Fibroblast of mammary gland (primary cell): ENCODE measurements at places on chromosomes 7 and 10.

- DNase-seq, result no peak
Observed at GRCh38 chr10:58451193-58451889, 61.3 kb upstream of the BICC1 start.

GRCh38 chr7:45984386-45985295 is 63.6 kb upstream of the IGFBP3 start:
- no peak for DNase-seq

DNA sequence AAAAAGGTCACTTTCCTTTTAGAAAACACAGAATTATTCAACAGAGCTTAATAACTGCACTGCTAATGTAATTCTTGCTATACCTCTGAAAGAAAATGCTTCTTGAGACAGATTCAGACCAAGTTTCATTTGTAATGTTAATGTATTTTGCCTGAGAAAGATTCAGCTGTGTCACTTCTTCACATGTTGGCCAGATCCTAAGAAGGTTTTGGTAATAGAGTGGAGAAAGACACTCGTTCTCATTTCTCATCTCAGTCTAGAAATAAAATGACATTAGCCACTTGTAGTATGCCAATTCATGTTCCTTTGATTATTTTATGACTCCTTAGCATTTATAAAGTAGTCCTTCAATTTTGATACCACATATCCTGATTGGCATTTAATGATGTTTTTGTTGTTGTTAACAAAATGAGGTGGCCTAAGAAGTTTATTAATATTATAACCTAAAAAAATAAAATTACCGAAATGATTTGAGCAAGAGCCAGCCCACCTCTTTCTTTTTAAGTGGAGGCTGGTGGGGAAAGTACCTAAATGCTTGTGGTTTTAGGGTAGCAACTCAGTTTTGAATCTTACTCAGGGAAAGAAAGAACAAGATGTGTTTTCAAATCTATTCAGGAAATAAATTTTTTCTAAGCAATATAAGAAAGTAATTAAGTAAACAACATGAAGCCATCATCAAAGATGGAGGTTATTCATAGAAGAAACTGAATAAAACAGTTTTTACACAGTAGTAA is 16.4 kb upstream of the ELAPOR2 start:
- DNase-seq, result no peak

GRCh38 chr7:108848486-108848885 is 278.8 kb downstream of the DNAJB9 start:
- no peak for DNase-seq

DNA sequence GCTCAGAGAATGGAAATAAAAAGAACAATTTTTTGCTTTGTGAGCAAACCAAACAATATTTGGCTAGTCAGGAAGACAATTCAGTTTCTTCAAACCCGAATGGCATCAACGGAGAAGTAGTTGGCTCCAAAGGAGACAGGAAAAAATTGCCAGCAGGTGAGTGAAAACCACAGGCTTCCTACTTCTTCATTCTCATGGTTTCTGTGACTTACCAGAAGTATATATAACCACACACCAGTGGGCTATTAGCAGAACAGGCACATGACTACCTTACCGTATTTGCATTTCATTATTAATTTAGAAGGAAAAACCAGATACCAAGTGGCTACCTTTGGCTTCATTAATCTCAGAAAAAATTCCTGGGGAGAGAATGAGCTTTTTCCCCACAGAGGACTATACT is 8.8 kb downstream of the TDRD1 start:
- no peak for DNase-seq

DNA sequence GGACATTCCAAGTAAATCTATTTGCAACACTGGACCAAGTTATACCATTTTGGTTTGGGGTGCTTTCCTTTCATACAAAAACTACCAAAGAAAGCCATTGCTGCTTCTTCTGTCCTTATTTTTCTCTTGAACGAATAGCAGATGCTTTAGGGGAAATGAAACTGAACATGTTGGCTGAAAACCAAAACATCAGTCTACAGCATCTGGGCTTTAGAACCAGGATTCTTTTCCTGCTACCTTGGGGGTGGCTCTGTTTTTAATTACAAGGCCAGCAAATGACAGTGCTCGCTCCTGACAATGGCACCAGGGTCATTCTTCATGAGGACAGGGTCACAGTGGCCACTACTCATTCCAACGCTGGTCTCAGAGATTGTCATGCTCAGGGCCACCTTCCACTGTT is 80.3 kb downstream of the WDR11 start:
- DNase-seq, result no peak

DNA sequence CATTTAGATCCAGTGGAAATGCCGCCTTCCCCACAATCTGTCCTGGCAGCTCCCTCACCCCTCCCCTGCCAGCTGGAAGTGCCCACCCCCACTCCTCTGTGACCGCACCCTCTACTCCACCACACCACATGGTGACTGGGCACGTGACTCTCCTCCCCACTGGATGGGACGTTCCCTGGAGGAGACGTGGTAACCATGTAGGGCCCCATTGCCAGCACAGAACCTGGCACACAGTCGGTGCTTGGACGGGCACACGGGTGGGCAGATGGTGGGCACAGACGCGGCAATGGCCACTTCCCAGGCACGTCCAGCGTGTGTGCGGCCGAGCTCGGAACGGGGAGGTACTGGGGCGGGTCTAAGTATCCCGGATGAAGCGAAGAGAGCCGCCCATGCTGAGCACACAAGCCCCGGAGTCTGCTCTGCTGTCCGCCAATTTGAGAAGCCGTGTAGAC is 245.6 kb downstream of the MAD1L1 start:
- no peak for DNase-seq

DNA sequence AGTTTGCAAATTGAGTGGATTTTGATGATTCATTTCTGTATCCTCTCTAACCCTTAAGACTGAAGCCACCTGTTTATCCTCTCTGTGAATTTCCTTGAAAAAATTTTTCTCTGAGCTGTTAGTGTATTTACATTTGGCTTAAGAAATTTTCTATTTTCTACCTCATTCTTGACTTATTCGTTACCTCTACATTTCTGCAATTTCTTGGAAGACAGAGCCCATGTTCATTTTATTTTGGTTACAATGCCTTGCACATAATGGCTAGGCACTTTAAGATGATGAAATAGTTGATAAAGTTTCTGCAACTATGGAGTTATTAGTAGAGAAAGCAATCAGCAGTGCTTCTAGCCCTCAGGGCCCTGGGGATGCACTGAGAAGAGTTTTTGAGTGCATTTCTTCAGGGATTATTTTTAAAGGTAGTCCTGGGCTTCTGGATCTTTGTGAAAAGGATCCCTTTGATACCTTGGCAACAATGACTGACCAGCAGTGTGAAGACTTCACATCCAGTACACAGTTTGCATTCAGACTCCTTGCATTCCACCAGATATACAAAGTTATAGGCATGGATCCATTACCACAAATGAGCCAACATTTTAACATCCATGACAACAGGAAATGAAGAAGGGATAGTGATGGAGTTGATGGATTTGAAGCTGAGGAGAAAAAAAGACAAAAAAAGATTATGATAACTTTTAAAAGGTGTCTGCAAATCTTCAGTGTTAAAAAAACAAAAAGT is 68.2 kb downstream of the CH25H start:
- DNase-seq, result no peak

- no peak for DNase-seq
Observed at GRCh38 chr10:110867807-110868465, 3.8 kb upstream of the PDCD4 start.

GRCh38 chr10:133008196-133008595 is 65.8 kb upstream of the CFAP46 start:
- DNase-seq, result no peak

DNA sequence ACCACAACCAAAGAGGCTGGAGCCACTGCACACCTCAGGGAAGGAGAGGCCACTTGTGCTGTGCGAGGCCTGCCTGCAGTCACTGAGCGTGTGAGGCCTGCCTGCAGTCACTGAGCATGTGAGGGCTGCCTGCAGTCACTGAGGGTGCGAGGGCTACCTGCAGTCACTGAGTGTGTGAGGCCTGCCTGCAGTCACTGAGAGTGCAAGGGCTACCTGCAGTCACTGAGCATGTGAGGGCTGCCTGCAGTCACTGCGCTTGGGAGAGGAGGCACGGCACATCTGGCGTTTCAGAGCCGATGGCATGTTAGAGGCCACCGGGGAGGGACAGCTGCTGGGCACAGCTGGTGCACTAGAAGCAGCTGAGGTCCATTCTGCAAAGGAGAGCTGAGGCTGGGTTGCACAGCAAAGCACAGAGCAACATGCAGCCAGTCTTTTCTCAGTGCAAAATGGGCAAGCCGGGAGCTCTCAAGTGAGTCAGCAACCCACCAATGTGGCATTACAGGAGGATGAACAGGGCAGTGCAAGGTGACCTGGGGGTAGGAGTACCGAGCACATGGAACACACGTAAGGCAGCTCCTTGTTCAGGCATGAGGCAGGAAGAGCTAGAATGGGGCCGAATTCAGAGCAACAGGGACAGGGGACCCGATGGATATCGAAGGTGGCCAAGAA is 540.1 kb downstream of the PTPRN2 start:
- DNase-seq, result no peak

- DNase-seq, result no peak
Observed at GRCh38 chr10:51691135-51691534, 8.3 kb downstream of the CSTF2T start.

DNA sequence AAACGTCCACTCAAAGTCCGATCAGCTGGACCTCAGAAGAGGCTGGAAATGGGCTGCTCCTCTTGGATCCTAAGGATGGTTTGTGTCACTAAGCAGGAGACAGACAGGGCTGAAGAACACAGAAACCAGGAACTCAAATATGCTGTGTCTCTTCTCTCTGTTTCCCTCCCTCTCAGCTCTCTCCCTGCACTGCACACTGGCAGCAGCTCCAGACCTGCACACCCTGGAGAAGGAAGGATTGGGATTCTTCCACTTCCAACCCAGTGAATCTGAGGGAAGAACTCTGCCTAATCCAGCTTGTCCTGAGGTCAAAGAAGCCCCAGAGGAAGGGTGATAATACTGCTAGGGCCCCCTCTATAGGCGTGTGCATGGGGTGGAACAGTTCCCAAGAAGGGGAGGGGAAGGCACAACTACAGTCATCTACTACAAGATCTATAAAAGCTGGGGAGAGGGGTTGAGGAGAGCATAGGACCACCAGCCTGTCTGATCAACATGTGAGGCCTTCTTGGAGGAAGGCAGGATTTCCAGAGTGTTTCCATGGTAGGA is 22.7 kb upstream of the ZCCHC24 start:
- no peak for DNase-seq

GRCh38 chr7:100806276-100806675 is 21.0 kb downstream of the EPHB4 start:
- no peak for DNase-seq

DNA sequence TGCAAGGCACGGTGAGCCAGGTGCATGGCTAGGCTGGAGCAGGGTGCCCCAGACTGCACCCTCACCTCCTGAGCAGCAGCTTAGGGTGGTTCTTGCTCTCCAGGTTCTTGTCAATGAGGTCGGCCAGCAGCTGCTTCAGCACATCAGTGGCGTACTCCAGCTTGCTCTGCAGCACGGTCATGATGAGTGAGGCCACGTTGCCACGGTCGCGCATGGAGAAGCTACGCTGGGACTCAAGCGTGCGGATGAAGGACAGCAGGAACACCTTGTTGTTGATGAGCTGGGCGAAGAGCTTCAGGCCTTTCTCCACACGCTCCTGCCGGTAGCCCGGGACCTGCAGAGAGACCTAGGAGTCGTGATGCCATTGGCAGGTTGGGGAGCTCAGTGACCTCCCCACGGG is 408.0 kb downstream of the PLXNA4 start:
- no peak for DNase-seq

GRCh38 chr7:108293149-108293612 is 163.0 kb upstream of the LAMB4 start:
- DNase-seq, result peak; percentile 34

- DNase-seq, result no peak
Observed at GRCh38 chr7:148266795-148267194, 323.8 kb upstream of the C7orf33 start.

- no peak for DNase-seq
Observed at GRCh38 chr7:151845412-151846205, 31.3 kb downstream of the PRKAG2 start.

GRCh38 chr10:12534824-12535223 is 185.5 kb downstream of the CAMK1D start:
- no peak for DNase-seq

- no peak for DNase-seq
Observed at GRCh38 chr7:114670676-114671075, 251.2 kb upstream of the MDFIC start.

DNA sequence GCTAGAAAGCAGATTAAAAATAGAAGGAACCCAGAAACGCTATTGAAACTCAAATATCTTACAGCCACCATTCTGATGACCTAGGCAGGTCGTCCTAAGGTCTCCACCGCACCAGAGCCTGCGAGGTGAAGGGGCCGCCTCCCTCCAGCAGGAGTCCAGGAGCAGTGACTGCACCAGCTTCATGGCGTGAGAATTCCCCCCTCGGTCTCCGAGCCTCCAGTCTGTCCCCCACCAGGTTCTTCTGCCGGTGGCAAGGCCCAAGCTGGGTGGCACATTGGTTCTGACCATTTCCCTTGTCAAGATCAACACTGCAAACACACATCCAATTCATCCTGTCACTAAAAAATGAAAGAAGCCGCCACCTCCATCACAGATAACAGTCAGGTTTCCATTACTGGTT is 98.7 kb downstream of the DIP2C start:
- no peak for DNase-seq
